ENCODE measurements at places on chromosomes 3 and 15. TPM values are rescaled to one million over a fixed set of nuclear protein-coding genes. Genes with fewer than 3 reads are reported as not detected.

SLTM gene
- 46.5 TPM for total RNA-seq

ERICH6 gene
- not detected for total RNA-seq

POTEB gene
- total RNA-seq = not detected

BCL2A1 gene
- not detected for total RNA-seq

CXCR6 gene
- not detected for total RNA-seq

FGF12 gene
- not detected for total RNA-seq

GNAT1 gene
- total RNA-seq = 0.17 TPM

MST1 gene
- total RNA-seq = 8.3 TPM

FANCD2OS gene
- total RNA-seq = not detected

ADGRG7 gene
- not detected for total RNA-seq

IL17RC gene
- 17.8 TPM for total RNA-seq

SEMA3B gene
- total RNA-seq = 4.3 TPM

A4GNT gene
- total RNA-seq = not detected

CMTM8 gene
- total RNA-seq = 2.9 TPM

ARHGEF26 gene
- total RNA-seq = 1.1 TPM

TMEM207 gene
- not detected for total RNA-seq

PPP2R3A gene
- 20.0 TPM for total RNA-seq

RETNLB gene
- not detected for total RNA-seq

GABRA5 gene
- total RNA-seq = not detected

KCNMB3 gene
- 0.69 TPM for total RNA-seq

POTEB2 gene
- not detected for total RNA-seq

AHSG gene
- 0.67 TPM for total RNA-seq

CHRM5 gene
- total RNA-seq = not detected

ABI3BP gene
- 2.0 TPM for total RNA-seq

LIPC gene
- total RNA-seq = not detected

SPINT1 gene
- total RNA-seq = 154 TPM

GOLGA8J gene
- not detected for total RNA-seq

THSD4 gene
- 111 TPM for total RNA-seq

PLSCR4 gene
- total RNA-seq = 0.94 TPM

GPR149 gene
- not detected for total RNA-seq

SLC28A2 gene
- not detected for total RNA-seq

PTX3 gene
- total RNA-seq = 0.83 TPM

SEMA5B gene
- 1.1 TPM for total RNA-seq

C3orf22 gene
- total RNA-seq = not detected

CHRNA7 gene
- 0.50 TPM for total RNA-seq

TAGLN3 gene
- 2.8 TPM for total RNA-seq

HRH1 gene
- total RNA-seq = 0.28 TPM

CLEC3B gene
- total RNA-seq = 0.33 TPM

FRMD5 gene
- 17.5 TPM for total RNA-seq

GLDN gene
- not detected for total RNA-seq

RHCG gene
- total RNA-seq = 0.89 TPM

CYP8B1 gene
- total RNA-seq = not detected

WDR6 gene
- total RNA-seq = 108 TPM

FANCD2 gene
- total RNA-seq = 6.7 TPM

All from mammary epithelial cell (primary cell).